ENCODE measurements at places on chromosomes 1 and 21. TPM values are rescaled to one million over a fixed set of nuclear protein-coding genes. Genes with fewer than 3 reads are reported as not detected.

DNA sequence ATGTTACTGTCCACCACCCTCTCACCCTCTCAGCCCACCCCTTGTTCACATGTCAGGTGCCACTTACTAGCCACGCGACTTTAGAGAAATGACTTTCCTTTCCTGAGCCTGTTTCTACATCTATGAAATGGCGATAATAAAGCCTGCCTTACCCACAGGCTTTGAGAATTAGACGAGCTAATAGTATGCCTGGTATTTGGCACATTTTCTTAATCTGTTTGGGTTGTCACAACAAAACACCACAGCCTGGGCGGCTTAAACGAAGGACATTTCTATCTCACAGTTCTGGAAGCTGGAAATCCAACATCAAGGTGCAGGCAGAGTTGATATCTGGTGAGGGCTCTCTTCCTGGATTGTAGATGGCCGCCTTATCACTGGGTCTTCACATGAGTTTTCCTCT lies 273.9 kb upstream of the FMN2 start:
- no peak for DNase-seq

DNA sequence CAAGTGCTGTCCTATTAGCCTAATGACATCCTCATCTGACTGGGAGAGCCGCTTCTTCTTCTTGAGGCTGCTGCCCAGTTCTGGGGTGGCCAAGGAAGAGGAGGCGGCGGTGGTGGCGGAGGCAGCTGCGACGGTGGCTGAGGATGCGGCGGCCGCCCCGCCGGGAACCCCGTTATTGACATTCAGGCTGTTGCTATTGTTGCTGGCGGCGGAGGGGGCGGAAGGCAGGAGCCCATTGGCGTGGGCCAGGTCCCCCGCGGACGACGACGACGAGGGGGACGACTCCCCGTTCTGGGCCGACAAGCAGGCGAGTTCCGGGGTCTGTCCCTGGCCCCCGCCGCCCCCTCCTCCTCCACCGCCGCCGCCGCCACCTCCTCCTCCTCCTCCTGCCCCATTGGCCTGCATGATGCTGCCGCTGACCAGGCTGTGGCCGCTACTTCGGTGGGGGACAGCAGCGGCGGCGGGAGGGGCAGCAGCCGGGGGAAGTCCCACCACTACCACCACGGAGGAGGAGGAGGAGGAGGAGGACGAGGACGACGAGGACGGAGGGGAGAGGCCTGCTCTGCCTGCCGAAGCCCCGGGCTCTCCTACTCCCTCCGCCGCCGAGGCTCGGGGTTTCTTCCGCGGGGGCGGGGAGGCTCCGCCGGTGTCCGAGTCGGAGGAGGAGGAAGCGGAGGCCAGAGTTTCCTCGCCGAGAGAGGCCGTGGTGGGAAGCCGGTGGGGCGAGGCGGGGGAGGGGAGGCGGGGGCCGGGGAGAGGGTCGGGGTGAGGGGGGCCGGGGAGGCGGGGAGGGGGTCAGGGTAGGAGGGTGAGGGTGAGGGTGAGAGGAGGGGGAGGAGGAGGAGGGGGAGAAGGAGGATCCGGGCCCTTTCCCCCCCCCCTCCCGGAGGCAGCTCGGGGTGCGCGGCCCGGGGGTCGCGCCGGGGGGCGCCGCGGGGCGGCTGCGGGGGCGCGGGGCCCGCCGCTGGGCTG lies 610 bp downstream of the WDR26 start:
- DNase-seq: peak; percentile 41

DNA sequence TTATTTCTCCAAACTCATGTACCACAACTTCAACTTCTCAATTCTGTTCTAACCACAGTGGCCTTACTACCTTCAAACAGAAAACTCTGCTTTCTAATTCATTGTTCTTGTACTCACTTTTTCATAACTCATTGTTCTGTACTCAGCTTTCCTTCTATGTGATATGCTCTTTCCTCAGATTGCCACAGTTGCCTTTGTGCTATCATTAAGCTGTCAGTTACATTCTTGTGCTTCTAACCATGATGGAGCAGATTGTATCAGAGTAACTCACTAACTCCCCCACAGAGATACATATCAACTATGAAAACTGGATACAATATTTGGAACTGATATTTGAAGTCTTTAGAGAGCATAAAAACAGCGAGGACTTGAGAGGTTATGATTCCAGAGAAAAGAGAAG lies 1213.7 kb downstream of the KCNT2 start:
- DNase-seq: no peak

Gene HPCA
- total RNA-seq: 0.21 TPM

DNA sequence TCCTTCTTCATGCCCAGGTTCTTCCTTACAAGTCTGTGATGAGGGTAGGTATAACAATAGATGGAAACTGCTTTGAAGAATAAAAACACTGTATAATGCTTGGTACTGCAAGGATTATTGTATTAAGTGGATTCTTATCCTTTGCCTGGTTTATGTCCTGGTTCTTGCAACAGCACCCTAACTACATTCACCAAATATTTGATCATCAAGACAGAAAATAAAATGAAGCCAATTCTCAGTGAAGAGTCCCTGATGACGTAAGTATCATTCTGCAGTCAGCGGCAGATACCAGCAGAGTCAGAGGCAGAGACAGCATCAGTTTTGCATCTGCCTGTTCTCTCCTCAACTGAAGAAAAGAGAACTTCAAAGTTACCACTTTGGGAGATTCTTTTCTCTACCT lies 19.7 kb downstream of the ARHGEF11 start:
- DNase-seq: no peak

DNA sequence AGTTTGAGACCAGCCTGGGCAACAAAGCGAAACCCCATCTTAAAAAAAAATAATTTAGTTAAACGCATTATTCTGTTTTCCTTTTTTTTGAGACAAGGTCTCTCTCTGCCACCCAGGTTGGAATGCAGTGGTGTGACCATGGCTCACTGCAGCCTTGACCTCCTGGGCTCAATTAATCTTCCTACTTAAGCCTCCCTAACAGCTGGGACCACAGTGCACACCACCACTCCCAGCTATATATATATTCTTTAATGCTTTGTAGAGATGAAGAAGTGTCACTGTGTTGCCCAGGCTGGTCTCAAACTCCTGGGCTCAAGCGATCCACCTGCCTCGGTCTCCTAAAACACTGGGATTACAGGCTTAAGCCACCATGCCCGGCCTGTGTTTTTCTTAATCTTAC lies 7.7 kb upstream of the KLF17 start:
- peak; percentile 10 for DNase-seq

Gene FLG2
- 0.21 TPM for total RNA-seq

DNA sequence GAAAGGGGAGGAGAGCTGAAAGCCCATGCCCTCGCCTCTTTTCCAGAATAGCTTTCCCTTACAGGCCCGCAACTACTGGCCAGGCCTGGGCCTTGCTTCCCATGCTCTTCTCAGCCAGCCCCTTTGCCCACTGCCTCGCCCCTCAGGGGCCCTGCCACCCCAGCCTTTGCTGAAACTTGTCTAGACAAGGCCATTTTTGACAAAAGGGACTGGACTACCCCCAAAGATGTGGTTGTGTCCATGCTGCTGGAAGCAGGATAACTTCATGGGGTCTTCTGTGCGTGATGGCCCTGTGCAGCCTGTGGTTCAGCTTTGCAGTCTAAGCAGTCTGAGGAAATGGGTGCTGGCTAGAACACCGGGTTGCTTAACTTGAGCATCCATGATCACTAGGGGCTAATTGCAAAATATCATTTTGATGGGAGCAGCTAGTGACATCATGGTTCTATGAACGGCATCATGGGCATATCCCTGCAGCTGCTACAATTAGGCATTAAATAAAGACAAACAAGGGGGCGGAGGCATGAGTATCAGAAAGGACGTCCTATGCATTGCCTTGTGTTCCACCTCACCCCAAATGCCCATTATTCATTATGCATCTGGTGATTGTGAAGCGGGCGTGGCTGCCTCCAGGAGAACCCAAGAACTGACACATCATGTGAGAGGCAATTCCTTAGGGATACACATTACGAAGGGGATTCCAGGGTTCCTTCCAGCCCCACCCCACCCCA lies 36.8 kb downstream of the NTPCR start:
- no peak for DNase-seq

All from tongue (tissue), 3 donors.